ENCODE measurements at places on chromosomes 11 and 22. TPM values are rescaled to one million over a fixed set of nuclear protein-coding genes. Genes with fewer than 3 reads are reported as not detected.

- no peaks in the 10 kb centered on the region for H3K4me1 ChIP-seq
- no peak overlapping the region for H3K27ac ChIP-seq
- no peaks in the 10 kb centered on the region for H3K27me3 ChIP-seq
- no peak overlapping the region for H3K4me3 ChIP-seq
- no peak for DNase-seq
- no peaks in the 10 kb centered on the region for H3K36me3 ChIP-seq
Measured at GRCh38 chr11:42422090-42422489, 889.7 kb upstream of the API5 start.

DNA sequence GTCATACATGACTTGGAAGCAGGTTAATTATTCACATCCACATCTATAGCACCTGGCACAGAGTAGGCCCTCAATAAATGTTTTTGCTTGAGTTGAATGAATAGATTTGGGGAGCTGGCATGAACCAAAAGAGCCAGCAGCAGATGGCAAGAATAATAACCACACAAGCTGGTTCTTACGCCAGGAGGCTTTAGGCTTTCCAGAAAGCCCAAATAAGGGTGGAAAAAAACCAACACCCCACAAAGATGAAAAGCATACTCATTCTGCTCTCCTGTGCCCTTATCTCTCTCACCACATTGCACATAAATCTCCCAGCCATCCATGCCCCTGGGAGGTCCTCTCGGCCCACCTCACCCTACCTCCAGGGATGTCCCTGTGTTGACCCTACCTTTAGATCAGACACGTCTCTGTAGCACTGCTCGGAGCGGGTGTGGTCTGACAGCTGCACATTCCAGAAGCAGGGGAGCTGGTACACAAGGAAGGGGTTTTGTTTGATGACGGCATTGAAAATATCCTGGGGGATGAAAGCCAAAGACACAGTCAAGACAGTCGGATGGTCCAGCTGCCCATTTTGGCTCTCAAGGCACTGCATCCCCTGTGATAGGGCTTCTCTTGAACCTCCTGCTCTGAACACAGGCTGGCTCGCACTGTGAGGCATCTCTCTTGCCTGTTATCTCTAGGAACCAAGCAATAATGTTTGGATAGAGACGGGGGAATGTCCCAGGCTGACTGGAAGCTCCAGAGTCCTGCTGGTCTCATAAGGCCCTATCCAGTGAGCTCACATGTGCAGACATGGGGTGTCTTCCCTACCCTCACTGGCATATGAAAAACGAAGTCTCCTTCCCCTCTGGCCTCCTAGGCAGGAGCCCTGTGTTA is 323.6 kb upstream of the SYN3 start:
- no peak overlapping the region for H3K27ac ChIP-seq
- peaks cover 5% of the 10 kb centered on the region for H3K27me3 ChIP-seq
- H3K4me3 ChIP-seq: no peak overlapping the region
- H3K4me1 ChIP-seq: no peaks in the 10 kb centered on the region
- no peak for DNase-seq
- peaks cover 8% of the 10 kb centered on the region for H3K36me3 ChIP-seq

DNA sequence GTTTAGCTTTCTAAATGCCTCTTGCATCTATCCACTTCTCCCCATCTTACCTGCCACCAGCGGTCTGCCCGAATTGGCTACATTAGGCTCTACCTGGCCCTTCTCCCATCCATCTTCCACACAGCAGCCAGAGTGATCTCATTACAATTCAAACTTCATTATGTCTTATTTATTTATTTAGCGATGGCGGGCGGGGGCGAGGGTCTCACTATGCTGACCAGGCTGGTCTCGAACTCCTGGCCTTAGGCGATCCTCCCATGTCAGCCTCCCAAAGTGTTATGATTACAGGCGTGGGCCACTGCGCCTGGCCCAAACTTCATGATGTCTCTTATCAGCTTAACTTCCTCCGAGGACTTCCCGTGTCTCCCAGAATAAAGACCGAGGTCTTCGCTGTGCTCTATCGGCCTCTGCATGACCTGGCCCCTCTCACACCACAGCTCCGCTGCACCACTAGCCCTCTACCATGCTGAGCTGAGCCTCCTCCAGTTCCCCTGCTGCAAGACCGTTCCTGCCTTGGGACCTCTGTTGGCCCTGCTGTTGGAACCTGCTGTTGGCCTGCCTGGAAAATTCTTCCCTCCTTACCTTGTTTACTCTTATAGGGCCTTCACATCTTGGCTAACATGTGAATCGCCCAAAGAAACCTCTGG is 870 bp upstream of the CTTN start:
- DNase-seq: no peak
- peaks cover 15% of the 10 kb centered on the region for H3K4me1 ChIP-seq
- H3K36me3 ChIP-seq: no peaks in the 10 kb centered on the region
- peaks cover 31% of the 10 kb centered on the region for H3K27me3 ChIP-seq
- H3K27ac ChIP-seq: no peak overlapping the region
- peak overlapping the region; percentile 84 for H3K4me3 ChIP-seq

DNA sequence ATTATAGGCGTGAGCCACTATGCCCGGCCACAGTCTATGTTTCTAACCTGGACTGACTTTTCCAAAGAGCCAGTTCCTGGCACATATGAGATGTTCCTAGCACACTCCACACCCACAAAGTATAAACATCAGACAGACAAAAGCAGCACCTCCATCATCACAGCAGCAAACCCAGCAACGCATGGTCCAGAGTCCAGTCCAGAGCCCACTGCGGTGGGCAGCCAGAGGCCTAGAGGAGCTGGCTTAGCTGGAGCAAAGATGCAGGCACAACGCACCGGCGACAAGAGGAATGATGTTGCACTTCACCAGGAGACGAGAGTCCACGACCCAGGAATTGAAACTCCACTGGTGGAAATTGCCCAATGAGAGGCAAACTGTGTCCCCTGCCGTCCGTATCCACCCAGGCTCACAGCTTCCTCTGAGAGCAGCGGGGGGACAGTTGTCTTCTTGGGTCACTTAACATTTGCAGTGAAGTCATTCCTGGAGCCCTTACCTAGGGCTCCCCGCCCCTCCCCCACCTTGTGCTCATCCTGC is 36.6 kb downstream of the RPS6KA4 start:
- peaks cover 10% of the 10 kb centered on the region for H3K27me3 ChIP-seq
- DNase-seq: no peak
- no peaks in the 10 kb centered on the region for H3K36me3 ChIP-seq
- peaks cover 14% of the 10 kb centered on the region for H3K4me1 ChIP-seq
- no peak overlapping the region for H3K4me3 ChIP-seq
- H3K27ac ChIP-seq: no peak overlapping the region

GRCh38 chr11:71352748-71353147 is 95.4 kb downstream of the DHCR7 start:
- H3K4me1 ChIP-seq: no peaks in the 10 kb centered on the region
- H3K4me3 ChIP-seq: no peak overlapping the region
- no peak for DNase-seq
- H3K27ac ChIP-seq: no peak overlapping the region
- H3K36me3 ChIP-seq: no peaks in the 10 kb centered on the region
- no peaks in the 10 kb centered on the region for H3K27me3 ChIP-seq

GRCh38 chr11:104333977-104334376 is 170.0 kb upstream of the PDGFD start:
- no peaks in the 10 kb centered on the region for H3K4me1 ChIP-seq
- H3K27ac ChIP-seq: no peak overlapping the region
- no peak for DNase-seq
- peaks cover 9% of the 10 kb centered on the region for H3K27me3 ChIP-seq

- H3K27me3 ChIP-seq: peaks cover 2% of the 10 kb centered on the region
- H3K4me3 ChIP-seq: no peak overlapping the region
- H3K4me1 ChIP-seq: peaks cover 2% of the 10 kb centered on the region
- H3K27ac ChIP-seq: no peak overlapping the region
- no peak for DNase-seq
Measured at GRCh38 chr11:36741515-36741914, 143.5 kb upstream of the RAG2 start.

DNA sequence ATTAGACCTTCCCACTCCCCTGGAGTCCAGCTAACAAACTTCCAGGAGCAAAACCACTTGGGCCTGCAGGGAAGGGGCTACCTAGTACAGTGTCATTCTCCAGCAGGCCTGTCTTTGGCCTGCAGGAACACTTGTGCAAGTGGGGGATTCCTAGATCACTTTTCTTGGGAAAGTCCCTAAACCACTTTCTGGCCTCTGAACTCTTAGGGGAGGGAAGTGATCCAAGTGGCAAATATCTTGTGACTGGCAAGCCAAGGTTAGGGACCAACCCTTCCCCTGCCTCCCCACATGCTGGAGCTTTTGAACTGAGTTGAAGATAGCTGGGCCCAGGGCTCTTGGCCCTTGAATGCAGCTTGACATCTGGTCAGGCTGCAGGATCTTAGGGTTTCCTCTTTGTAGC is 17.2 kb downstream of the PPFIBP2 start:
- no peak overlapping the region for H3K4me3 ChIP-seq
- H3K27ac ChIP-seq: no peak overlapping the region
- no peaks in the 10 kb centered on the region for H3K27me3 ChIP-seq
- DNase-seq: no peak
- peaks cover 10% of the 10 kb centered on the region for H3K36me3 ChIP-seq
- H3K4me1 ChIP-seq: peaks cover 26% of the 10 kb centered on the region

GRCh38 chr11:29309992-29310391 is 706.8 kb downstream of the KCNA4 start:
- H3K4me3 ChIP-seq: no peak overlapping the region
- no peaks in the 10 kb centered on the region for H3K36me3 ChIP-seq
- no peaks in the 10 kb centered on the region for H3K4me1 ChIP-seq
- no peak overlapping the region for H3K27ac ChIP-seq
- no peak for DNase-seq

DNA sequence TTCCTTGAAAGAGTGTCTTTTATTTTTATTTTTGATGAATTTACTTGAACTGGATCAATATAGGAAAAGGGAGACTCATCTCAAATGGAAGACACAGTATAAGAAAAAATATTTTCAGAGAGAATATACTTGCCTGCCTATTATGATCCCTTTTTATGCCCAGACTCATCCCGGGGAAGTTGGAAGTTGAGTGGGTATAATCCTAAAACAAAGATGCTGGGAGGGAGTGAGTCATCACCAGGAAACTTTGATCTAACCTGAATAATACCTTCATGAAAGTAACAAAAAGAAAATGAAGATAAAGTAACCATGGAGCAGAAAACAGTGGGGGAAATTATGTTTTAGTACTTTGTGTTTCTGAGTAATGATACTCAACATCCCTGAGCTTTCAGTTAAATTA is 1514.0 kb downstream of the FAM181B start:
- no peaks in the 10 kb centered on the region for H3K27me3 ChIP-seq
- H3K36me3 ChIP-seq: no peaks in the 10 kb centered on the region
- H3K27ac ChIP-seq: no peak overlapping the region
- no peak for DNase-seq
- H3K4me3 ChIP-seq: no peak overlapping the region

GRCh38 chr22:44648085-44648820 is 53.8 kb upstream of the PRR5 start:
- peaks cover 7% of the 10 kb centered on the region for H3K27me3 ChIP-seq
- no peaks in the 10 kb centered on the region for H3K4me1 ChIP-seq
- H3K36me3 ChIP-seq: no peaks in the 10 kb centered on the region
- DNase-seq: no peak

- no peak for DNase-seq
- H3K4me3 ChIP-seq: no peak overlapping the region
- no peaks in the 10 kb centered on the region for H3K4me1 ChIP-seq
- no peaks in the 10 kb centered on the region for H3K36me3 ChIP-seq
- H3K27ac ChIP-seq: no peak overlapping the region
Measured at GRCh38 chr11:45795379-45795778, 9.6 kb upstream of the SLC35C1 start.

E2F8 gene
- not detected for polyA plus RNA-seq

SMTNL1 gene
- not detected for polyA plus RNA-seq

TP53AIP1 gene
- not detected for polyA plus RNA-seq

IFITM1 gene
- polyA plus RNA-seq: 4,533 TPM

CHORDC1 gene
- polyA plus RNA-seq: 9.8 TPM

ZDHHC13 gene
- 13.6 TPM for polyA plus RNA-seq

PAMR1 gene
- not detected for polyA plus RNA-seq
